ENCODE measurements at places on chromosomes 2 and 18.

- no peak for DNase-seq
Observed at GRCh38 chr2:73249636-73250035, 15.5 kb downstream of the CCT7 start.

GRCh38 chr2:183185534-183185933, 61.3 kb downstream of the NUP35 start:
- no peak for DNase-seq

- no peak for DNase-seq
Observed at GRCh38 chr2:32851777-32852439, 94.8 kb upstream of the LTBP1 start.

DNA sequence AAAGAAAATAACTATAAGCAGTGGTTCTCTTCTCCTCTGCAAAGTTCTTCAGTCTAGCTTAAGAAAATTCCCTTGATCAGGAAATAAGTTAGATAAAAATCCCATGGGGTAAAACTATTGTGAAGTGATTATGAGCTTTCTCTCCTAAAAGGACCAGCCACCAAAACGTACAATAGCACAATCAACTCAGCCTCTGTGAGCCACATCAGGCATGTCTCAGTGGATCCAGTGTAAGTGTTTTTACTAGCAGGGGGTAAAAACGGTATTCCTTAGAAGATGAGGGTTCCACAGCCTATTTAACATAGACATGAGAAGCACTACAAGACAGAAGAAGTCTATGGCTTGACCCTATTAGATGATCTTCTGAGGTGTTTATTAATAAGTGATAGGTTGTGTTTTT, 503.2 kb downstream of the PIK3C3 start:
- DNase-seq = no peak

GRCh38 chr2:153939124-153939796, 67.5 kb downstream of the GALNT13 start:
- no peak for DNase-seq

DNA sequence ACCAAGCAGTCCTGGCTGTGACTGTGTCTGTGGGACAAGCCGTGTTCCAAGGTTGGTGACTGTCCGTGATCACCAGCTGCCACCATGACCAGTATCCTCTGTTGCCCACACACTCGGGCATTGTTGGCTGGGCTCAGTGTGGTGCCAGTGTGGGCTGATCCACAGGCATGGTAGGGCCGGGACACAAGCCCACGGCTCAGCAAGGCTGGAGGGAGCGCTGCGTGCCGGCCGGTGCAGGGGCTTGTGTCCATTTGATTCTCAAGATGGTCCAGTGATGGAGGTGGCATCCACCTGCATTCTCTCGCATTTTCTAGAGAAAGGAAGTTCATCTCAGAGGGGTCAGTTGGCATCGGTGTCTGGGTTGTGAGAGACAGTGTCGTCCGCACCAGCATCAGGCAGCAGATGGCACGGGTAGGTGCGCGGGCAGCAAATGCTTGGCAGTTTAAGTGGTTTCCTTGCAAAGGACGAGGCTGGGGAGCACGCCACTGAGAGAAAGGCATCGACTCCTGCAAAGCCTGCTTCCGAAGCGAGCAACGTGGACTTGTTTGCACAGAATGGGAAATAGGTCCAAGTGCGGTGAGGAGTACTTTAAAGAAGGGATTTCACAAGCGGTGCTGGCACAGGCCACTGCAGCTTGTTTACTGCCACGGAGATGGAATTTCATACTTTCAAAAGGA, 20.9 kb downstream of the TWIST2 start:
- DNase-seq = no peak

- DNase-seq = no peak
Observed at GRCh38 chr18:9694174-9694573, 13.9 kb upstream of the RAB31 start.

- DNase-seq = no peak
Observed at GRCh38 chr2:153228904-153229303, 249.7 kb downstream of the RPRM start.

- DNase-seq = no peak
Observed at GRCh38 chr2:192369969-192370368, 175.2 kb upstream of the TMEFF2 start.

DNA sequence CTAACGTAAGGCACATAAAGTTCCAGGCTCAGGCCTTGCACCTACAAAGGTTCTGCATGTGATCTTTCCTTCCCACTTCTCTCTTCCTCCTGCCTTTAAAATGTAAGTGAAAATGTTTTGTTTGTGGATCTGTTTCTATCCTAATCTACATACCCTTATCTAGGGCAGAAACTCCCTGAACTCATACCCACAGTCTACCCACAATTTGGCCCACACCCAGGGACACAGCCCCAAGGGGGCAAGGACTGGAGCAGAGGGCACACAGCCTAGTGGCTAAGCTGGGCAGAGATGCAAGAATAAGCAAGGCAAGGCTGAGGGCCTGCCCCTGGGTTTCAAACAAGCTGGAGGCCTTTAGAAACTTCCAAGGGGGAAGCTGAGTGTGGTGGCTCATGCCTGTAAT, 71.0 kb downstream of the HS1BP3 start:
- DNase-seq = no peak

DNA sequence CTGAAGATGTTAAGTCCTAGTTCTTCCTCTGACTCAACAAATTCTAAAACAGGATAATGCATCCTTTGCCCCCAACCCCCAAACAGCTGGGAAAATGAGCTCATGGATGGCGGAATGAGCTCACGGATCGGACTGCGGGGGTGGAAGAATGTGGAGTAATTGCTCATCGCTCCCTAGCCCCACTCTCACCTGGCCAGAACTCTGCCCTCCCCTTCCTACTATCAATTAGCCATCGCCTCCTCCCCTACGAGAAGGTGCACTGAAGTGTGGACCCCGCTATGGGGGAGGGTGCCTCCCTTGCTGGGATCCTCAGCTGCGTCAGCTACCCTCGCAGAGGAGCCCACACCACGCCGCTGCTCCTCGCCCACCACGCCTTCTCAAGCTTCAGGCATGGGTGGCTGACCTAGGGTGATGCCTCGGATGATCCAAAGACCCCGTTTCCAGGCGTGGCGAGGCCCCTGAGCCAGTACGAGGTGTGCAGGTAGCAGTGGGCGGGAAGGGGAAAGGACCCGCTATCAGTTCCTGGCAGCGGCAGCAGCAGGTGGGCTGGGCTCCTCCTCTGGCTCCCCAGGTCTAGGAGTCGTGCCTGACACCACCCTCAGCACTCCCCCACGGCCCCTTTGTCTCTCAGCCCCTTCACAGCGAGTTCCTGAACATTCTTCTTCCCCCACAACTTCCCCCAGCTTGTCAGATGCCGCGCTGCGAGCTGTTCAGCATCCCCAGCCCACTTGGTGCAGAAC, 82.1 kb upstream of the POMC start:
- no peak for DNase-seq

DNA sequence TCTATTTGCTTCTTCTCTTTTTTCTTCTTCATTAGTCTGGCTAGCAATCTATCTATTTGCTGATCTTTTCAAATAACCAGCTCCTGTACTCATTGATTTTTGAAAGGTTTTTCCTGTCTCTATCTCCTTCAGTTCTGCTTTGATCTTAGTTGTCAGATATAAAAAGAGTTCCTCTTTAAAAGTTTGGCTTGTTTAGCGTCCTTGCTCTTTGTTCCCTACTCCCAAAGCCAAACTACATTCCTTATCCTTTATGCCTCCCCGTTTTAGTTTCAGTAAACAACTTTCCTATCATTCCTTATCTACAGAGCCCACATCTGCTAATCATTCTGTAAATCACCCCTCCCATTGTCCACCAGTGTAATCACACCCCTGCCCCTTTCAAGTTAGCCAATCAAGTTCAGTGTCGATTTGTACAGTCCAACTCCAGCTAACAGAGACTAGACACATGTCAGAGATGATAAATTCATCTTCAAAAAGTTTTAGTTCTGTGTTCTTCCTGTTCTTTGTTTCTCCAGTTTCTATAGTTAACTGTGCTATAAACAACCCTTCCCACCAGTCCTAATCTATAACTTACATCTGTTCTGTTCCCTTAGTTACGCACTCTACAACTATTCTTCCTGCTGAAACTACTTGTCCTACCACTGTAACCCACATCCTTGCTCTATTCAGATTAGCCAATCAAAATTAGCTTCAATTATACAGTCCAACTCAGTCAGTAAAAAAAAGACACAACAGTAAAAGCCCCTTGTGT, 44.4 kb downstream of the TFPI start:
- no peak for DNase-seq

- DNase-seq = no peak
Observed at GRCh38 chr18:43879415-43879814, 602.1 kb upstream of the SYT4 start.

- DNase-seq = peak; percentile 16
Observed at GRCh38 chr2:112483042-112483473, 1.1 kb downstream of the TTL start.

DNA sequence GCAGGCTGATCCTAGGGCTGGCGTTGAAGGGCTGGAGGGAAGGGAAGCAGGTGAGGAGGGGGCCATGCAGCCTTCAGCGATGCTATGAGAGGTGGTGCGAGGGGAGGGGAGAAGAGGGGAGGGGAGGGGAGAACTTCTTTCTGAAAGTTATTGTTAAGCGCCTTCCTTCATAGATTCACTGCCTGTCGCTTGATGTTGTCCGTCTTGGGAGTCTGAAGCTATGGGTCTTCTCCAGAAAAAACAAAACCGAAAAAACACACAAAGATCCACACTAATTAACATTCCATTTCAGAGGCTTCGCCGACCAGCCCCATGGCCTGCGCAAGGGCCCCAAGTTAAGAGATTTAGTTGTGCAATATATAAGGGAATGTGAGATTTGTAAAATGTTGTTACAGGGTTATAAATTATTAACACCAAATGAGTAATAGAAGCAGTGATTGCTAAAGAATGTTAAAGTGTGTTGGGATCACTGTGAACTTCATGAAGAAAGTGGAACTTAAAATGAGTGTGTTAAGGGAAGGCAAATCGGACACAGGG, 758 bp downstream of the CFAP221 start:
- no peak for DNase-seq

- DNase-seq = no peak
Observed at GRCh38 chr2:172429301-172429968, 2.0 kb downstream of the ITGA6 start.

- no peak for DNase-seq
Observed at GRCh38 chr2:26080356-26080755, 46.5 kb downstream of the RAB10 start.

DNA sequence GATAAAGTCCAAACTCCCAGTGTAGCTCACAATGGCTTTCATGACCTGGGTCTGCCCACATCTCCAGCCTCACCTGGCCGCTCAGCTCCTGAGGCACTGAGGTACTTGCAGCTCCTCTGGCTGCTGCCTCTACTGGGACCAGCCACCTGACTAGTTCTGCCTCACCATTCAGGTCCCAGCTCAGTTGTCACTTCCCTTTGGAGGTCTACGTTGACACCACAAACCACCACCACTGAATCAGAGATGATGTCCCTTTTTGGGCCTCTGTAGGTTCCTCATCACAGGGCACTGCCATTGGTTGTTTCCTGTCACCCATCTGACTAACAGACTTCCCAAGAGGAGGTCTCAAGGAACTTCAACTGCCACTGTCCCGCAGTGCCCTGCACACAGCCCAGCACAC, 21.2 kb downstream of the SPP2 start:
- no peak for DNase-seq

DNA sequence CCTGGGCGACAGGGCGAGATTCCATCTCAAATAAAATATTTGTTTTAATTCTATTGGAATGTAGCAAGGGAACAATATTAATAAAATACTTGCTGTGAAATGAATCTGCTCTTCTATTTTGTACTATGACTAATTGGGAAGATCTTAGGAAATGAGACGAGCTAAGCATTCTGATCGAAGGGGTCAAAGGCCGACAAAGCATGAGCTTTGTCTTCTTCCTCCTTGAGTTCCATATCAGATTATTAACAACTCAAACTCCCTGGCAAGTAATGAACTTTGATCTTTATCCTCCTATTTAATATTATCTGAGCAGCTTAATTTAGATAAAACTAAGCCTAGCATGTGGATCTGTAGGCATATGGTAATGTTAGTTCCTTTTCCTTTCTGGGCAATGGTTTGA, 15.5 kb downstream of the GEMIN6 start:
- no peak for DNase-seq

- no peak for DNase-seq
Observed at GRCh38 chr2:238570391-238570790, 143.7 kb downstream of the ASB1 start.

- no peak for DNase-seq
Observed at GRCh38 chr18:3620146-3621119, 170.5 kb downstream of the TGIF1 start.

GRCh38 chr2:648476-649424, 28.5 kb downstream of the TMEM18 start:
- no peak for DNase-seq

GRCh38 chr18:58101291-58101794, 57.3 kb downstream of the NEDD4L start:
- DNase-seq = no peak

GRCh38 chr2:97997784-97998392, 2.1 kb upstream of the TMEM131 start:
- no peak for DNase-seq

DNA sequence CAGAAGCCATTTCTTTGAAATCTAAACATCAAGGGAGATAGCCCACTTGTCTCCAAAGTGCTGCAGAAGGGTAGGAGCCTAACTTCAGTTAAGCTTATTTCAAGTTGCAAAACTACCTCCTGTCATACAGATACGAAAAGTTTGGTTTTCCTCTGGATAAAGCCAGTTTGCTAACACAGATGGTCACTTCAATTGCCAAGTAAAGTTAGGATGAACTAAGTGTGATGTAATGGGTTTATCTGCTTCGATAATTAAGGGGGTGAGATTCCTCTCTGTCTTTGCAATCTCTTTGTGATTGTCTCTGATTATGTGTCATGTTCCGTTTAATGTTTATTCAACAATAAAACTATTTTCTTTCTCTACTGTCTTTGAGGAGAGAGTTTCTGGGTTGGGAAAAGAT, 156.4 kb downstream of the SLC39A10 start:
- no peak for DNase-seq

DNA sequence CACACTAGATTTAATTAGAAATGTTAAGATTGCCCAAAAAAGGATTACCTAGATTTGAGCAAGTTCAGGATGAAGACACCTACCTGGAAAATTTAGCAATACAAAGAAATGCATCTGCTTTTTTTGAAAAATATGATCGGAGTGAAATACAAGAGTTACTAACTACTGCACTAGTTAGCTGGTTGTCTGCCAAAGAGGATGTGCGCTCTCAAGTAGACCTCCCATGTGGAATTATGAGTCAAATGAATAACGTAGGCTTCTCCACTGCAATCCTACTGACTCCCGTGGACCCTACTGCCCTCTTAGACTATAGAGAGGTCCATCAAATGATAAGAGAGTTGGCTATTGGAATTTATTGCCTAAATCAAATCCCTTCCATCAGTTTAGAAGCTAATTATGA, 2.0 kb downstream of the ANKAR start:
- no peak for DNase-seq

DNA sequence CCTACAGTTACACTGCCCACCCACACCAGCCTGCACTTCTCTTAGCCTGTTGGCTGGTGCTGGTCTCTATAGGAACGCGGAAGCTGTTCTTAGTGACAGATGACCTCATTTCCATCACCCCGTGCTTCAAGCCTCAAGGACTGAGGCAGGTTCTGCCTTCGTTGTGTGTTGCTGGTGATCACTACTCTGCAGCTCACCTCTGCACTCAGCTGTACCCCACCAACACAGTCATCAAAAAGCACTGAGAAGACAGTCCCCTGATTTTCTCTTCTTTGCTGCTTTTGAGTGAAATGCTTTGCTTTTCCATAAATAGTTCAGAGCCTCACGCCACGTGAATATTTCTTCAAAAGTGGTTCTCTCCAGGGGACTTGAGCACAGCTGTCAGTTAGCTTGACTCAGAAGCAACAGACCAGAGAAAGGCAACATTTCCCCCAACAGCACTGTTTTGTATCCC, 225.7 kb upstream of the CCDC150 start:
- no peak for DNase-seq
